ENCODE measurements at places on chromosomes 11 and 22.

DNA sequence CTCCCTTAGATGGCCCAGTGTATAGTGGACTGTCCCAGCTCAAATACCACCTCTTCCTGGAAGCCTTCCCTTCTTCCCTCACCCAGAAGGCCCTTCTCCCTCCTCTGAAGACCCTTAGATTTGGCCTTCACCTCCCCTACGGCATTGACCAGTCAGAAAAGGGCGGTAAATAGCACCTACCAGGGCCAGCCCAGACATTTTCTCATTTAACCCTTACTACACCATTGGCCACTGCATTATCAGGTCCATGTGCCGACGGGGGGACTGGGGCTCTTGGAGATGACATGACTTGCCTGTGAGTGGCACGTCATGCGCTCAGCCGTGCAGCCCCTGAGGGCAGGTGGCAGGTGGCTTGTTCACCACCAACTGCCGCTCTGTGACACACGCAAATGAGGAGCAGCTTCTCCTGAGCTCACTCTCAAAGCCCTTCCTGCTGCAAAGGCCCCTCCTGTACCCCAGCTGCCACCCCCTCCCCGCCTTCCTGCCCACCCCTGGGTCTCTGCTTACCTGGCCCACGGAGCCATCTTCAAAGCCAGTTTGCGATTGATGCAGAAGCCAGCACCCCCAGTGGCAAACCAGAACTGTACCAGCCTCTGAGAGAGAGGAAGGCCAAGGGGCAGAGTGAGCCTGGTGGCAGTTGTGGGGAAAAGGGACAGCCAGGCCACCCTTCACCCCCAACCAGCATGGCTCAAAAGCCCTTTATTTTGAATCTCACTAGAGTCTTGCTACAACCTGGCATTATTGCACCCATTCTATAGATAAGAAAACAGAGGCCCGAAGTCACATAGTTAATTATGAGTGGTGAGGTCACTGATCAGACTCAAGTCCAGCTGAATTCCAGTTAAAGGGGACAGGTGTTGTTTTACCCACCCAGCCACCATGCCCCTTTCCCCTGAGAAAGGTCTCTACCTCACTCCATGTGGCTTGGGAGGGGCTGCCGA lies 9.5 kb downstream of the MFNG start:
- DNase-seq, result no peak

GRCh38 chr22:29609139-29609538 lies 5.7 kb downstream of the NF2 start:
- no peak for DNase-seq

DNA sequence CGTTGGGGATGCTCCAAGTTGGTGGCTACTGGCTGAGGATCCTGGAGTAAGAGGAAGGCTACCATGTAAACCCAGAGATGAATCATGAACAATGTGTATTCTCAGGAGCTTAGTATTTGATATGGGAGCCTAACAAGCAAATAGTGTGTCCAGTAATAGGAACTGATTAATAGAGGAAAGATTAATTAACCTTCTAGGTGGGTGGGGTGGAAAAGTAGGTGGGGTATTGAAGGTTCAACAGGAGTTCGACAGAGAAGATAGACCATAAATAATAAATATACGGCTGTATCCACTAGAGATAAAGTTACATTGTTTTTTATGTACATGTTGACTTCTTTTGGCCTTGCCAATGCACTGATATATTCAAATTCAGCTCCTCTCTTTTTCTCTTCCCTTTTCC lies 43.1 kb downstream of the BMAL1 start:
- no peak for DNase-seq

GRCh38 chr11:105700271-105700670 lies 90.4 kb downstream of the GRIA4 start:
- no peak for DNase-seq

GRCh38 chr22:19635644-19636043 lies 78.7 kb upstream of the SEPTIN5 start:
- no peak for DNase-seq

DNA sequence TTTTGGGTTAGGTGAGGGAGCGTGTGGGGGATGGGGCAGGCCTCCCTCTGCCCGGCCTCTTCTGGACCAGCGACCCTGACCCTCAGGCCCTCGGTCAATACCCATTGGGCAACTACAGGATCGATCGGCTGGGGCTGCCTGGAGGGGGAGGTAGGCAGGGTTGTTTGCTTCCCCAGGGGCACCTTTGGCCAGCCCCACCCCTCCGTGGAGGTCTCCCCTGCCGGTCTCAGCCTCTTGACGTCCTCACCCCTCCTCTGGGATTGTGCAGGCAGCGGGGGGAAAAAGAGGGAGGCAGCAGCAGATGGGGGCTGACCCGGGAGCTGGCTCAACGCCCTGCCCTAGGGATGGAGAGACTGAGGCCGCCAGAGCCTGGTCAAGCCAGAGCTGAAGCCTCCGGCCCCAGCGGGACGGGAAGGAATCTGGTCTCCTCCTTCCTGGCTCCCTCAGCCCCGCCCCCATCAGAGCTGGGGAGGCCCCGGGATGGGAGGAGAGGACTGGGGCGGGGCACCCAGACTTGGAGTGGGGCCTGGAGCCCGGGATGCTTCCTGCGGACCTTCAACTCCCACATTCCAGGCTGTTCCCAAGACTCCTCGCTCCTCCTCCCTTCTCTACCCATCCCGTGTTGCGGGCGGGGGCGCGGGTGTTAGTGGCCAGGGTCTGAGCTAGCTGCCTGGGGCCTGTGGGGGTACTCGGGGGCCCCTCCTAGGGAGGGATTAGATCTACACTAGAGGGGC lies 14.4 kb upstream of the CDC42EP1 start:
- DNase-seq, result no peak

DNA sequence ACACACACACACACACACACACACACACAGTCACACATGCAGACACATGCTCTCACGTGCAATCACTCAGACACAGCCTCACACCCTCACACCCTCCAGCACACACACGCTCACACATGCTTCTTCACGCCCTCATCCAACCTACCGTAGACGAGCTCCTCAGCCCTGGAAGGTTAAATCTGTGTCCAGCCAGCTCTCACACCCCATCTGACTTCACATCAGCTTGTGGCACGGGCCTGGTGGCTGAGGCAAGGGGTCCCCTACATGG lies 1.3 kb upstream of the SCUBE1 start:
- DNase-seq, result no peak

DNA sequence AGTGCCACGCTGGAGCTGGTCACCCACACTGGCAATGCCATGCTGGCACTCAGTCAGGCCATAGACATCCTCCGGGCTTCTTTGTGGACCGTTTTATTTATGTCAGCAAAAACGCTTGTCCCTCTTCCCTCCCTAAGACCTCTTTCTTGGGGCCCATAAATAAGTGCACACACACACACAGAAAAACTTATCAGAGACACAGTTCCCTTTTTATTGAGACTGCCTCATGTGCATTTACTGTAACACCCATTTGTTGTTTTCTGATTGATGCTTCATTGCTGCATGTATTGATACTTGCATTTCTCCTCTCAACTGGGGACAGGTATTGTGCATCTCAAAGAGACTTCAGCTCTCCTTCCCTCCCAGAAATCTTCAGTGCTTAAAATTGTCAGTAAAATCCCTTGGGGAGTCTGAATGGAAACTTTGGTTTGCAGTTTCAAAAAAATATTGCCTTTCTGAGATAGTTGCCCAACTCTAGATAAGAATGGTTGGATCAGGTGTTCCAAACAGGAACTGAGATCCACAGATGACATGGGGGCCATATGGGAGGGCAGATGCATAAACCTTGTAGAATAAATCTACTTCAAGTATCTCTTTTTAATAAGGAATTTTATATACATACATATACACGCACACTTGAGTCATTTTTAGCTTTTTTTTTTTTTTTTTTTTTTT lies 50.9 kb downstream of the PPP2R1B start:
- DNase-seq, result no peak

DNA sequence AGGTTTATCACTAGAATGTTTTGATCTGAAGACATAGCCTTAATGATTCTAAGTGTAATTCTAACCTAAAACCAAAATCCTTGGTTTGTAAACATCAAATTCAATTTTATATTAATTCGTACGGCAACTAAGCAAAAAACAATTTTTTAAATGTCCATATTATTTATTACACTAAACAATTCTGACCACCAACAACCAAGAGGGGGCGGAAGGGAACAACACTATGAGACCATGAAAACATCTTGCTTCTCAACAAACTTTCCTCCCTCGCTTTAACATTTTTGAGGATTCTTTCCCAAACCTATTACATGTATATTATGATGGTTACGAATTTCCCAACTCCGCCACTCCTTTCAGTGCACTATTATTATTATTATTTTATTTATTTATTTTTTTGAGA lies 6.5 kb upstream of the UCP2 start:
- DNase-seq, result no peak

DNA sequence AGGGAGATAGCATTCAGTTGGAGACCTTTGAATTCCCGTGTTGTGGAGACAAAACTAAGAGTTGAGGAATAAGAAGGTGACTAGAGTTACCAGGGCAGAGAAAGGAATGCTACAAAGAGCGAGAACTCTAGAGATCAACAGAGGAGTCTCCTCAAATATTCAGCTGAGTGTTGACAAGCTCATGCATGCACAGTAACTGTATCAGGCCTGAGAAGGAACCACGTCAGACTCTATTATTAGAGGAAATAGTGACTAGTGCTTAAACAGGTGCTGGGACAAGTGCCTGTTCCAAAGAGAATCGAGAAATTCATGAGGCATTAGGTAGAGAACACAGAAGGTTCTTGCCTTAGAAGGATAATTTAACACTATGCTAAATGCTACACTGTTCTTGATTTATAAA lies 333.8 kb upstream of the CHORDC1 start:
- no peak for DNase-seq
